A549 treated with Hydrocortisone at 1 μM for 4 hours (cell line): ENCODE measurements at places on chromosomes 5 and 9. TPM values are rescaled to one million over a fixed set of nuclear protein-coding genes. Genes with fewer than 3 reads are reported as not detected.

DBN1 gene
- total RNA-seq: 54.3 to 70.9 TPM (median 65.2 TPM) in 5 replicates

RGS7BP gene
- total RNA-seq: not detected in 5 replicates

FABP6 gene
- 0.53 to 1.6 TPM (median 0.91 TPM) in 5 replicates for total RNA-seq

PCDHA13 gene
- 0.06 to 0.10 TPM (median 0.08 TPM) in 3 of 5 replicates, not detected in the others for total RNA-seq

GNA14 gene
- total RNA-seq: 0.03 to 0.14 TPM in 2 of 5 replicates, not detected in the others

SNCAIP gene
- total RNA-seq: 0.03 to 0.05 TPM in 2 of 5 replicates, not detected in the others

ROPN1L gene
- total RNA-seq: 1.8 to 2.3 TPM (median 1.9 TPM) in 5 replicates

SPINK9 gene
- total RNA-seq: not detected in 5 replicates

CCDC152 gene
- not detected in 5 replicates for total RNA-seq

ASS1 gene
- total RNA-seq: 16.6 to 21.5 TPM (median 19.3 TPM) in 5 replicates

ANKRD18B gene
- 4.8 to 7.7 TPM (median 5.3 TPM) in 5 replicates for total RNA-seq

ZNF883 gene
- 0.62 to 0.89 TPM (median 0.84 TPM) in 5 replicates for total RNA-seq

PCDHGC4 gene
- total RNA-seq: not detected in 5 replicates
